ENCODE measurements at places on chromosomes 5 and 9. TPM values are rescaled to one million over a fixed set of nuclear protein-coding genes. Genes with fewer than 3 reads are reported as not detected.
A peak's percentile ranks its signal among the peaks of the same experiment; 100 is the strongest.

- H3K4me1 ChIP-seq, result peaks cover 14% of the 10 kb centered on the region
- peaks cover 21% of the 10 kb centered on the region for H3K27me3 ChIP-seq
- H3K4me3 ChIP-seq, result no peak overlapping the region
- no peaks in the 10 kb centered on the region for H3K36me3 ChIP-seq
- peak; percentile 47 for DNase-seq
- H3K27ac ChIP-seq, result no peak overlapping the region
Observed at GRCh38 chr9:137049544-137050449, 3.8 kb upstream of the NPDC1 start.

The CLIC3 gene
- total RNA-seq, result 13.5 TPM

DNA sequence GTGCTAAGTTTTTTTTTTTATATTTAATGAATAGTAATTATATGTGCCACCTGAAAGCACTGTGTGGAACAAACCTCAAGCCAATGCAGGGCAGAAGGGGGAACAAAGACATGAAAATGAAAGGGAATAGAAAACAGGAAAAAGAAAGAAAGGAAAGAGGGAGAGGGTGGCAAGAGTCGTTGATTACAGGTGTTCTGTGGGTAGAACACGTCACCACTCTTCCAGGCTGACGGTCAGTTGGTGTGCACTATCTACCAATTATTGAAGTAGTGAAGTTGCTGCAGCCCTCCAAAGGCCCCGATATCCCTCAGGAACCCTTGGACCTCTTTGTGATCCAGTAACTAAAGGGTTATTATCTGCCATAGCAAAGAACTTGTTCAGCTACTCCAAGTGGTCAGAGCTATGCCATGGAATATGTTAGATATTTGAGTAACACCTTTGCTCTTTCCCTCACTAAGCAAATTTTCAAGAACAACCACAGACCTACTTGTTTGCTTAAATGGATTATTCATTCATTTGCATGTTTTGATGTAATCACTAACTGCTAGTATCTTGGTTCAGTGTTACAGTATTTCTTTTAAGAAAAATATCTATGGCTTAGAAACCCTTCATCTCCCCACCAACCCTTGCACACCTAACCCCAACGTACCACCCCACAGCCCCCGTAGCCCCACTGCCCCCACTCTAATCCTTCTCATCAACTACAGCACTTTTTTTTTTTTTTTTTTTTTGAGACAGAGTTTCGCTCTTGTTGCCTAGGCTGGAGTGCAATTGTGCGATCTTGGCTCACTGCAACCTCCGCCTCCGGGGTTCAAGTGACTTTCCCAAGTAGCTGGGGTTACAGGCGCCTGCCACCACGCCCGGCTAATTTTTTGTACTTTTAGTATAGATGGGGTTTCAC is 31.3 kb downstream of the FYB1 start:
- H3K4me3 ChIP-seq, result peak overlapping the region; percentile 90
- H3K27ac ChIP-seq, result peak overlapping the region; percentile 95
- H3K4me1 ChIP-seq, result peaks cover 95% of the 10 kb centered on the region

- H3K4me3 ChIP-seq, result peak overlapping the region; percentile 24
- no peaks in the 10 kb centered on the region for H3K36me3 ChIP-seq
- H3K27me3 ChIP-seq, result peaks cover 2% of the 10 kb centered on the region
- H3K4me1 ChIP-seq, result peaks cover 19% of the 10 kb centered on the region
- peak overlapping the region; percentile 88 for H3K27ac ChIP-seq
Observed at GRCh38 chr9:94657021-94657725, 17.9 kb upstream of the FBP1 start.

GRCh38 chr5:87347272-87347671 is 65.5 kb downstream of the CCNH start:
- DNase-seq, result no peak
- H3K4me1 ChIP-seq, result peaks cover 9% of the 10 kb centered on the region
- H3K4me3 ChIP-seq, result no peak overlapping the region
- H3K27me3 ChIP-seq, result no peaks in the 10 kb centered on the region

DNA sequence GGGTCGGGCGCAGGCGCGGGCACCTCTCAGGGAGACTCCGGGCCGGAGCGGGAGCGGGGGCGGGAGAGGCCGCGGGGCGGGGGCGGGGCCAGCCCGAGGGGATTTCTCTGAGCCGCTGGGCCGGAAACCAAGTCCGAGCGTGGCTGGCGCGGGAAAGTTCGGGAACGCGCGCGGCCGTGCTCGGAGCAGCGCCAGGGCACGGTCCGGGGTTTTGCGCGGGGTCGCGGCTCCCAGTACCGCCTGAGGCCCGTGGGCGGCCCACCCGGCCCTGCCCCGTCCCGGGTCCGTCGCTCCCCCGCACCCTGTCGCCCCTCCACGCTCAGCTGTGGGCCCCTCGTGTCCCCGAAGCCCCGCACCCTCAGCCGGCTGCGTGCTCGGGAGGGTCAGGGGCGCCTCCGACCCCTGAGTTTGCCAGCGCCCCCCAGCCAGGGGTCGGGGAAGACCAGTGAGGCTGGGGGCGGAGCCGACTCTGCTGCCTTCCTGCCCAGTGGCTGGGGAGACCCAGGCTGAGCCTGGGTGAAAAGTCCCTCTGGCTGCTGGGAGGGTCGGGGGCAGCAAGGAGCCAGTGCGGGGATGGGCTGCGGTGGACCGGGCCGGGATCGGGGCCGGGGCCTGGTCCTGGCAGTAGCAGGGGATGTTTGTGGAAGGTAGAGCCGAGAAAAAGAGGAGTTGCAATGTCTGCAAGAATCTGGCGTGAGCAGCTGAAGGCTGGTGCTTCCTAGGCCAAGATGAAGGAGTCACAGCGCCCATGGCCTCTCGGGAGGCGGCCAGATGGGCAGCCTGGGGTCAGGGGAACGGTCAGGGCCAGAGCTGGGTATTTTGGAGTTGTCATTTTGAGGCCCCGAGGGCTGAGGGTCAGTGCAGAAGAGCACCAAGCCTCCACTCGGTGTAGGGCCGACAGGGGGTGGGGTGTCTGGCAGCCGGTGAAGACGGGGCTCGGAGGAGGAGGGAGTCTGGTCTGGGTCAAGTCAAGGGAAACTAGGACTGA is 588 bp downstream of the TRAF2 start:
- peaks cover 16% of the 10 kb centered on the region for H3K4me1 ChIP-seq
- no peaks in the 10 kb centered on the region for H3K36me3 ChIP-seq
- H3K4me3 ChIP-seq, result peak overlapping the region; percentile 75
- peak overlapping the region; percentile 92 for H3K27ac ChIP-seq

DNA sequence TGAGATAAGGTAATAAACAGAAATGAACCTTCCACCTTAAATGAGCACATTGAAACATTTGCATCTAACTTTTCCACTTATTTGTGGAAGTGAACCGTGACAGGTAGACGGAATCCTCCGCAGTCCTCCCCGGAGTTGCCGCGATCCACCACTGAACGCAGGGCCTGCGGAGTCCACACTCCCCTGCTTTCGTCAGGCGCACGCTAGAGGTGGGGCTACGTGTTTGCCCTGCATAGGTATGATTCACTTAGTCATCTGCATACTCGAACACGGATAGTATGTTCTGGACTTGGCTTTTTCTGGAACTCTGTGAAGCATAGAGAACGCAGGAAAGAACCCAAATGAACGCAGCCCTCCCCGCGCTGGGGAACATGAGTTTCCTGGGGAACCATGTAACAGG is 272.8 kb upstream of the IRX4 start:
- no peak overlapping the region for H3K4me3 ChIP-seq
- no peak for DNase-seq
- no peaks in the 10 kb centered on the region for H3K4me1 ChIP-seq
- H3K36me3 ChIP-seq, result no peaks in the 10 kb centered on the region
- peaks cover 22% of the 10 kb centered on the region for H3K27me3 ChIP-seq

- no peaks in the 10 kb centered on the region for H3K4me1 ChIP-seq
- peaks cover 43% of the 10 kb centered on the region for H3K36me3 ChIP-seq
- H3K27me3 ChIP-seq, result peaks cover 25% of the 10 kb centered on the region
- no peak for DNase-seq
Observed at GRCh38 chr5:73352649-73353230, 95.8 kb downstream of the FOXD1 start.

DNA sequence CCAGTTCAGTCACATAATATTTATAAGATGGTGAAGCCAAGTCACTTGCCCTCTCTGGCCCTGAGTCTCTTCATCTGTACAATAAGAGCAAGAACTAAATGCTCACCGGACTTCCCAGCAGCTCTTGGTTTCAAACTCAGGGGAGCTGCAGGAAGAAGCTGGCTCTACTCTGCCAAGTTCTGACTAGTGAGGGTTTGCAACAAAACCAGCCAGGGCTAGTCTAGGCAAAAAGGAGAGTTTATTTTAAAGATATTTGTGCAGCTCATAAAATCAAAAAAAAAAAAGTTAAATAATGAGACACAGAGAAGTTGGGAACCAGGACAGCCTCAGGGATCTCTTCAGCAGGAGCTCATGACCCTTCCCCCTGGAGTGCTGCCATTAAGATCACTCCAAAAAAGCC is 107.3 kb downstream of the DOCK2 start:
- no peak for DNase-seq
- no peak overlapping the region for H3K4me3 ChIP-seq
- H3K36me3 ChIP-seq, result peaks cover 49% of the 10 kb centered on the region
- H3K27me3 ChIP-seq, result no peaks in the 10 kb centered on the region

- H3K27me3 ChIP-seq, result no peaks in the 10 kb centered on the region
- no peaks in the 10 kb centered on the region for H3K4me1 ChIP-seq
- DNase-seq, result no peak
- no peak overlapping the region for H3K4me3 ChIP-seq
- no peak overlapping the region for H3K27ac ChIP-seq
- H3K36me3 ChIP-seq, result no peaks in the 10 kb centered on the region
Observed at GRCh38 chr5:18027241-18027867, 393.1 kb downstream of the TAF11L14 start.

DNA sequence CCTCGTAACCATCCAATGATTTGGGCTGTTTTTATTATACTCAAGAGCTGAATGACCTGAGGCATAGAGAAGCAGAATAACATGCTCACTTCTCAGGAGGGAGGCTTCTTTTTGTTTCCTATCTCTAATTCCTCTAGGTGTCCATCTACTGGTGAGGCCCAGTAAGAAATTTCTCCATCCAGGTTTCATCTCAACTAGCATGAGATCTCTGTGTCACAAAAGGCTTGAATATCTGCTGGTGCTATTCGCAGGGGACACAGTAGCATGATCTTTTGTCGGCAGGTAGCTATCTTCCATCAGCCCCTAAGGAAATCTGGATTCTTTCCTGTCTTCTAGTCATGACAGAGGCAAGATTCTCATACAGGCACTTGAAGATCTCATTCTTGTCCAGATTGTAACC is 8.9 kb downstream of the IFNE start:
- peaks cover 5% of the 10 kb centered on the region for H3K27me3 ChIP-seq
- H3K4me1 ChIP-seq, result no peaks in the 10 kb centered on the region
- peaks cover 3% of the 10 kb centered on the region for H3K36me3 ChIP-seq
- H3K4me3 ChIP-seq, result no peak overlapping the region

DNA sequence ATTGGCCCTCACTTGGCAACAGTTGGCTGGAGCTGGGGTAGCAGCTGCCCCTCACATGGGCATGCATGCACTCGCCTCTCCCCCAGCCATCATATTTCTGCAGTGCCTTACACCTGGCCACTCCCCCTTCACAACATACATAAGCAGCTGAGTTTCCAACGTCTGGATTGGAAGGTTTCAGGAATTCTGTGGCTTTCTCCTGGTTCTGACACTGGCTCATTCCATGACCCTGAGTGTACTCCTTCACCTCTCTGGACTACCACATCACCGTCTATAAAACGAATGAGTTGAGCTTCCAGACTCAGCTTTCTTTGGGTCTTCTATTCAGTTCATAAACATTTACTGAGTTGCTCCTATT is 84.3 kb downstream of the GALNT10 start:
- H3K4me1 ChIP-seq, result peaks cover 44% of the 10 kb centered on the region
- H3K4me3 ChIP-seq, result no peak overlapping the region

GRCh38 chr9:126986506-126986951 is 71.9 kb downstream of the RALGPS1 start:
- peaks cover 50% of the 10 kb centered on the region for H3K27me3 ChIP-seq
- H3K4me3 ChIP-seq, result peak overlapping the region; percentile 73
- H3K36me3 ChIP-seq, result peaks cover 25% of the 10 kb centered on the region
- no peak for DNase-seq
- peak overlapping the region; percentile 34 for H3K27ac ChIP-seq

- no peaks in the 10 kb centered on the region for H3K4me1 ChIP-seq
- no peaks in the 10 kb centered on the region for H3K36me3 ChIP-seq
- no peak overlapping the region for H3K27ac ChIP-seq
- no peak overlapping the region for H3K4me3 ChIP-seq
Observed at GRCh38 chr5:135985951-135986350, 31.2 kb upstream of the LECT2 start.

DNA sequence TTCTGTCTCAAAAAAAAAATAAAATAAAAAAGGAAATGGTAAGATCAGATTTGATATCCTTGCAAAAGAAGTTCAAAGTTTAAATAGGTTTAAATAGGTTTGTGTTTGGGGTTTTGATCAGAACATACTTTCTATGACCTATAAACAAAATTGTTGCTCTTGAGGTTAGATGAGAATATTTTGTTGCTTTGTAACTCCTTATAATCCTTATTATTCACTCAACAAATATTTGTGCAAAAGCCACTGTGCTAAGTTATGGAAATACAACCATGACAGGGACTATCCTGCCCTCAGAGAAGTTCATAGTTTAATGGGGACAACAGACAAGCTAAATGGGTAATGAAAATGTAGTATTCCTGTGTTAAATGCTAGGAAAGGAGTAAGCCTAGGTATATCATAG is 71.5 kb downstream of the INVS start:
- no peak overlapping the region for H3K4me3 ChIP-seq
- peaks cover 37% of the 10 kb centered on the region for H3K36me3 ChIP-seq
- H3K27ac ChIP-seq, result no peak overlapping the region
- no peaks in the 10 kb centered on the region for H3K4me1 ChIP-seq

The PTPRD gene
- not detected for total RNA-seq

Measured in naive thymus-derived CD8-positive, alpha-beta T cell (primary cell).